Stimulated activated CD4-positive, alpha-beta T cell treated with anti-CD3 and anti-CD28 coated beads, Interleukin-2, amount 100 ng/mL, for 4 hours (primary cell): ENCODE measurements at places on chromosomes 16 and 17.

GRCh38 chr17:43003542-43004172 lies 2.9 kb upstream of the IFI35 start:
- no peak for DNase-seq

DNA sequence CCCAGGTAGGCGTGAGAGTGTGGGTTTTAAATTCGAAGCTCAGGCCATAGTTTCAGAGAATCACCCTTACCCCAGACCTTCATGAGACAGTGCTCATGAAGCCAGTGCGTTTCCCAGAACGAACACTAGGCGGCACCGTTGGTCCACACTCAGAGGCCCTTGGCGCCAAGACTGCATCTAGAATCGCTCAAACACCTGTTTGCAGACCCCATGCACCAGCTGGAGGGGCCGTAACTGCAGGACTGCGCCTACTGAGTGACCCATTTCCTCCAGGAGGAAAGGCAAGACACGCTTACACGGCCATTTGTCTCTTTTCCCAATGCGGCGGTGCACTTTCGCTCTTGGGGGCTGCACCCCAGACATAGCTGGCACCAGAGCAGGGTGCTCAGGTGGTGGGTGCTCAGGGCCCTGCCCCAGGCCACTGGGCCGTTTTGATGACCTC lies 34.0 kb downstream of the ADGRG5 start:
- peak; percentile 61 for DNase-seq

- DNase-seq, result no peak
These were observed 4.2 kb upstream of the RPH3AL start for GRCh38 chr17:356671-357434.

GRCh38 chr17:82848022-82848592 lies 8.3 kb upstream of the ZNF750 start:
- DNase-seq, result no peak
